A549 treated with Mapracorat at 1 μM for 4 hours (cell line): ENCODE measurements at places on chromosomes 6 and 20. TPM values are rescaled to one million over a fixed set of nuclear protein-coding genes. Genes with fewer than 3 reads are reported as not detected.

Gene IYD
- not detected in 5 replicates for total RNA-seq

Gene COL9A3
- total RNA-seq = 0.33 to 0.96 TPM (median 0.66 TPM) in 5 replicates

Gene COL11A2
- total RNA-seq = 0.69 to 1.1 TPM (median 0.83 TPM) in 5 replicates

Gene HTR1B
- 0.09 to 0.21 TPM (median 0.19 TPM) in 5 replicates for total RNA-seq

Gene ZNF133
- 10.4 to 15.1 TPM (median 11.6 TPM) in 5 replicates for total RNA-seq

Gene PROKR2
- not detected in 5 replicates for total RNA-seq

Gene TRMT11
- 9.8 to 11.9 TPM (median 11.2 TPM) in 5 replicates for total RNA-seq

Gene MYBL2
- total RNA-seq = 74.9 to 80.7 TPM (median 79.3 TPM) in 5 replicates

Gene IPCEF1
- total RNA-seq = 0.02 to 0.08 TPM (median 0.04 TPM) in 4 of 5 replicates, not detected in the other

Gene LY6G6C
- total RNA-seq = 0.21 to 0.24 TPM (median 0.23 TPM) in 3 of 5 replicates, not detected in the others

Gene SLC26A8
- total RNA-seq = 0.08 TPM in 1 of 5 replicates, not detected in the others

Gene TTLL9
- total RNA-seq = 0.10 to 0.20 TPM (median 0.12 TPM) in 4 of 5 replicates, not detected in the other

Gene GJA1
- 48.0 to 68.2 TPM (median 62.3 TPM) in 5 replicates for total RNA-seq

Gene EBF4
- total RNA-seq = 2.9 to 4.0 TPM (median 3.0 TPM) in 5 replicates

Gene CST3
- 263 to 436 TPM (median 419 TPM) in 5 replicates for total RNA-seq

Gene SLC52A3
- 0.32 to 0.57 TPM (median 0.48 TPM) in 5 replicates for total RNA-seq
